ENCODE measurements at places on chromosomes 5 and 9. TPM values are rescaled to one million over a fixed set of nuclear protein-coding genes. Genes with fewer than 3 reads are reported as not detected.
A peak's percentile ranks its signal among the peaks of the same experiment; 100 is the strongest.

Gene CDKN2A
- total RNA-seq = 597 TPM

Gene TOPORS
- 33.7 TPM for total RNA-seq

Gene SPINK6
- total RNA-seq = not detected

Gene DNAJB5
- 23.1 TPM for total RNA-seq

Gene SLC34A3
- total RNA-seq = 0.10 TPM

Gene RNF183
- not detected for total RNA-seq

Gene ACTBL2
- total RNA-seq = 9.3 TPM

Gene INSYN2B
- 70.7 TPM for total RNA-seq

Gene SLC4A9
- total RNA-seq = not detected

GRCh38 chr5:74541381-74541781 lies 99.1 kb downstream of the ENC1 start:
- DNase-seq = peak; percentile 81

DNA sequence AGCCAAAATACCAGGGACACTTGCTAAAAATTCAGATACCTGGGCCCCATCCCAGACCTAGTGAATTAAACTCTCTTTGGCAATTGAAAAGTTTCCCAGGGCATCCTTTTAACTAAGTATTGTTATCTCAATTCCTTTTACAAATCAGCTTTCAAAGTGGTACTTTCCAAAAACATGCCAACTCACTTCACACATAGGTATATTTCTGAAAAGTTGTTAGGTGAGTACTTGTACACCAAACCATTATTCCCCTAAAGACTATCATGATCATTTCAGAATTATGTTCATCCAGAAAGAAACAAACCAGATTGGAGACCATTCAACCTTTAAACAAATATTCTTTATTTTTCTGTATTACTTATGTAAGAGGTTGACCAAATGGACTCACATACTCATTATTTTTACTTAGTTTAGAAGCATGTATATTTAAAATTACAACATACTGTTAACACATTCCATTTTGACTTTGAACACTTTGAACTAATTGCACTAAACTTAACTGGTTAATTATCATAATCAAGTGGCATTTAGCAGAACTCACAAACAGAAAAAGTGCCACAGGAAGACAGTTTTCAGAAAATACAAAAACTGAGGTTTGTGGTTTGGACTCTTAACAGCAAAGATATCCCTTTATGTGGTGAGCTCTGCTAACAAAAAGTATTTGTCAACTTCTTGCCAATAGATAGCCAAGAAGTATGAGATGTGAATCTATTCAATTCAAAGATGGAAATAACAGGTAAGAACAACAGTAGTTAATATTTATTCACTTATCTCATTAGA lies 40.7 kb downstream of the KIAA0825 start:
- no peak for DNase-seq

GRCh38 chr9:20355022-20355421 lies 267.3 kb downstream of the MLLT3 start:
- DNase-seq = no peak

DNA sequence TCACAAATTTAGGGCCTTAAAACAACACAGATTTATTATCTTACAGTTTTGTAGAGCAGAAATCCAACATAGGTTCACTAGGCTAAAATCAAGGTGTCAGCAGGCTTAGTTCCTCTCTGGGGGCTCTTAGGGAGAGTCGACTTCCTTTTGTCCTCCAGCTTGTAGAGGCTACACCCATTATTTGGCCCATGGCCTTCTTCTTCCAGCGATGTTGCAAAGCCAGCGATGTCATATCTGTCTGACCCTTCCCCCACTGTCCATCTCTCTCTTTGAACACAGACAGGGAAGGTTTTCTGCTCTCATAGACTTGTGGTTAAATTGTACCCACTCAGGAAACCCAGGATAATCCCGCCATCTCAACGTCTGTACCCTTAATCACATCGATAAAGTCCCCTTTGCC lies 60.3 kb upstream of the SHB start:
- DNase-seq = no peak

DNA sequence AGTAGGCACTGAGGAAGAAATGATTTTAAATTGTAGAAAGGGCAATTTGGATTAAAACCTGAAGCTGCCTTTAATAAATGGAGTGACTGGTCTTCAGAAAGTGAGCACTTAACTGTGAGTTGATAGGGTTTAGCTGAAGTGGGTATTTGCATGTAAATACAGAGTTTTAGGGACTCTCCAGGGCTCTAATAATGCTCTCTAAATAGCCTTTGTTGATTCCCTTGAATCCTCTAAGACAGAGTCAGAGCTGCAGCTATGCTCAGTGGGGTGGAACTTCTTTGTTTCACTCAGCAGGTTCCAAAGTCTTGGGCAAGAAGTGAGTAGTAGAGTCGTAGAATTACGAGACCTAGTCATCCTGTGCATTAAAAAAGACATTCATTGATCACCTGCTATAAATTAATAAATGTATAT lies 21.4 kb downstream of the GLRA1 start:
- no peak for DNase-seq

DNA sequence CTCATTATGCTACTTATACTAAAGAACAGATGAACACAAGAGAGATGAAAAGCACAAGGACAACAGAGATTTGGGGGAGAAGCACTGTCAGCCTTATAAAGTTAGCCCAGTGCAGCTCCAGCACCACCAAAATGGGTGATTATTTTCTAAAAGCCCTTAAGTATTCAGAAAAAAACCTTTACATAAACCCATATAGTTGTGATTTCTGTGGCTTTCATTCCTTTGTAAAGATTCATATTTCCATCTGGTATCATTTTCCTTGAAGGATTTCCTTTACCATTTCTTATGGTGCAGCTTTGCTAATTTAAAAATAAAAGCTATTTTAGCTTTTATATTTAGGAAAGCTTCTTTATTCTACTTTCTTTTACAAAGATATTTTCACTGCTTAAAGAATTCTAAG lies 311.0 kb downstream of the TMEM167A start:
- DNase-seq = no peak

DNA sequence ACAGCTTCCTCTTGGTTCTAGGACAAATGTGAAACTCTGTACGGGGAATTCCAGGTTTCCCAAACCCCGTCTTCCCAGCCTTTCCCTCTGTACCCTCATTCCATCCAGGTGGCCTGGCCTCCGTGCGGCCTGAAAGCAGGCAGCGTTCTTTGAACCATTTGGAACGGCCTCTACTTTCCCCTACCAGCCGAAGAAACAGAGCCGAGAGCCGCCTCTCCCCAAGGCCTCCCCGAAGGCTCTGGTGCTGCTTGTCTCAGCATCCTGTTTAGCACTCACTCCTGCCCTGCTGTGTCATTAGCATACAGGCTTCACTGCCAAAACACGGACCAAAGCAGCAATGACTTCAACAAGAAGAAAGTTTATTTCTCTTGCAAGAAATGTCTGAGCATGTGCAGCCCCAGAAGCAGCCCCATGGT lies 137.7 kb downstream of the HSD17B3 start:
- DNase-seq = no peak

DNA sequence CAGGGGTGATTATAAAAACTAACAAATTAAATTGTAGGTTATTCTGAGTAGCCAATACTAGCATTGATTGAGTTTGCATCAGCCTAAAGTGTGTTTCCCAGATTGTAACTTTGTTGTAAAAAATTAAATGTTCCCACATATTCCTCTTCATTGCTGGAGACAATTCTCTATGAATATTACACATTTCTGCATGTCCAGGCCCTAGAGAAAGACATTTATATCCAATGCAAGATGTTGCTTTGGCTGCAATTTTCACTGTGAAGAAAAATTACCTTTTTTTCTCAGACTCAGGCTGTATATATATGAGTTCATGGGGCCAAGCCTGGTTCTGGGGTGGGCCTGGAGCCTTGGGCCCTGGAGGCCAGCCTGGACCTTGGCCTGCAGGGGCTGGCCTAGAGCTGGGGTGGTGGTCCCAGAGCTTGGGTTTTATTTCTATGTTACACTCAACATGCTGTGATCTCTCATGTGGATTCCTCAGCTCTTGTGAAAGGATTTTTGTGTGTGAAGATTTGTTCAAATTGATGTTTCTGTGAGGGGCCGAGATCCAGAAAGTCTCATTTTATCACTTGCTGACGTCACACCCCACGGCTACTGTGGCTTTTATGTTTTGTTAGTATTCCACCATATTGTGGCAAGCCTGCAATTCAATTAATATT lies 232.5 kb downstream of the SPATA31A1 start:
- peak; percentile 5 for DNase-seq

DNA sequence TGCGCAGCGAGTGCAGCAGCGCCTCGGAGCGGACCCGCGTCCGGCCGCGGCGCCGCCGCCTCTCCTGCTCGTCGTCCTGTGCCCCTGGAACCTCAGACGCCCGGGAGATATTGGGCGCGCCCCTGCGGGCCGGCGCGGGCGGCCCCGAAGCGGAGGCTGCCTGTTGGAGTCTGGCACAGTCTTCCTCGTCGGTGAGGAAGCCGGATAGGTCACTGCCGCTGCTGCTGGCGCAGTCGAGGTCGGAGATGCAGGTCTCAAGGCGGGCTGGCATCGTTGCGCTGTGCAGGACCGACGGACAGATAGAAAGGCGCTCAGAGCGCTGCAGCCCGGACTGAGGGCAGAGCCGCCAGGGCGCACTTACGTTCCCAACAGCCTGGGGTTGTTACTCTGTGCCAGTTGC lies 344 bp downstream of the NEUROG1 start:
- no peak for DNase-seq

GRCh38 chr5:173237875-173238220 lies 2.8 kb upstream of the NKX2-5 start:
- no peak for DNase-seq

DNA sequence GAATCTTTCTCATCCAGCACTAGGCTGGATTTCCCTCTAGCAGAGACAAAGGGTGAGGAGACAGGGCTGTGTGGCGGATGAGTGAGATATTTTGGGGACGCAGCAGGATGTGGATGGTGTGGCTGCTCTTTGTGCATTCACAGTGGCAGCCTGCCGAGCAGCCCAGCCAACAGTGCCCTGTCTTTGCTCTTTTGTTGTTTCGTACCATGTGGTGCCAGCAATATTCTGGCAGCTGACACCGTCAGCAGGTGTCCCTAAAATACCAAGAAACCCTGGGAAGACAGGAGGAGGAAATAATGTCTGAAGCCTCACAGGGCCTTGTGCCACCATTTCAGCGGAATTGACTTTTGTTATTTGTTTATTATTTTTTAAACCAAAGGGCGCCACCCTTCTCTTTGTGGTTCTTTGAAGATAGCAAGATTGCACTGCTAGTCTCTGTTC lies 141.4 kb downstream of the CCDC192 start:
- DNase-seq = peak; percentile 54

- no peak for DNase-seq
Observed at GRCh38 chr5:14840624-14841023, 31.0 kb downstream of the ANKH start.

DNA sequence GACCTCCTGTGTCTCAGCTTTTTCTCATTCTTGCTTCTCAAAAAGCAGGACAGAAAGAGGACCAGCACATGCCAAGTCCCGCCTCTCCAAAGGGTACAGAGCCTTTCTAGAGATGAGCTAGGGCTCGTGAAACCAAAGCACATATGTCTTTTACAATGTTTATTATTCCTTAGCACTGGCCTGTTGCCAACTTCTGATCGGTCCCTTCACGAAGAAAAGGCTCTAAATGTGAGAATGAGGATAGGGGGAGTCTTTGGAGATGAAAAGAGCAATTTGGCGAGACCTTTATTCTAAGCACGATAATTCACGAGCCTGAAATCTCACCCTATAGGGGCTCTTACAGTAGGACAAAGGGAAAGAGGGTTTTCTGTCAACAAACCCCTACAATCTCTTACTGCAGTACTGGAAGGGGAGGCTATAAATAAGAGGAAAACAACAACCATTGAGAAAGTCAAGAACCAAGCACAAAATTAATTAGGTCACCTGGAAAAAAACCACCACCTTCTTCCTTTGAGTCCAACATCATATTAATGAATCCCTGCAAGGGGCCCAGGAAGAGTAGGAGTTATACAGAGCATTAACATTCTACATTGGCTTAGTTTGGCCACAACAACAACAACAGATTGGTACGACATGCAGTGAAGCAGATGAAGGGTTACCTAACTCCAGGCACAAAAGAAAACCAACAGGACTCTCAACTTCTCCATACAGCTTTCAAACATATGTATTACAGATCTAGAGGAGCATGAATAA lies 309.5 kb downstream of the PDE4D start:
- DNase-seq = no peak

- no peak for DNase-seq
Observed at GRCh38 chr5:74452856-74453255, 187.7 kb downstream of the ENC1 start.

DNA sequence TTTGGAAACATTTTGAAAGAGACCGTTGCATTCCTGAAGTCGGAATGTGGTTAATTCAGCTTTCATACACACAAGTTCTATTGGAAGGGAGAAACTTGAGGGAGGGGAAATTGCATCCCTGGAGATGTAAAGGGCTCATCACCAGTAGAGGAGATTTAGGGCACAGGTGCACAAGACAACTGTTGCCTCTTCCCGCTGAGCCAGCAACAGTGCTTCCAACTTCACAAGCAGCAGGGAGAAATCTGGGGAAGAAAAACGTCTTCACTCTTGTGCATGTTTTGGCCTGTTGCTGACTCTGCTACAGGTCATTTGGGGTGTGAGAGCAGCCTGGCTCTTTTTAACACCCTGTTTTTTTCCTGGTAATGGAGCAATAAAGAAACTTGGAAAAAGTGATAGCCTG lies 277.9 kb downstream of the GAS1 start:
- DNase-seq = no peak

DNA sequence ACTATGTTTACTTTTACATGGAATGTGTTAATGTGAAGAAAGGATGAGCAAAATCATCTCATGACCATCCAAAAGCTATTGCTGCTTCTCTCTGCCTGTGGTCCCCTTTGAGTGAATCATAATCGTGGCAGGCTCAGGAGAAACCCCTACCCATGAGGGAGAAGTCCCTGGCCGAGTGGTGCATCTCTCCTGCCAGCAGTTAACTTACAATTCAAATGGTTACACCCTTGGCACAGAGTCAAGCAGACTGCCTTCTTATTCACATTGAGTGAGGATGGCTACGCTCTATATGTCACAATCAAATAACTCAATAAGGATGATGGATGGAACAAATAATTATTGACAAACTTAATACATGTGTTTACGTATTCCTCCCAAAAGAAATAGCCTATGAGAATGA lies 179.1 kb downstream of the FGF1 start:
- DNase-seq = no peak

GRCh38 chr5:102014371-102014770 lies 281.7 kb downstream of the SLCO4C1 start:
- DNase-seq = no peak

DNA sequence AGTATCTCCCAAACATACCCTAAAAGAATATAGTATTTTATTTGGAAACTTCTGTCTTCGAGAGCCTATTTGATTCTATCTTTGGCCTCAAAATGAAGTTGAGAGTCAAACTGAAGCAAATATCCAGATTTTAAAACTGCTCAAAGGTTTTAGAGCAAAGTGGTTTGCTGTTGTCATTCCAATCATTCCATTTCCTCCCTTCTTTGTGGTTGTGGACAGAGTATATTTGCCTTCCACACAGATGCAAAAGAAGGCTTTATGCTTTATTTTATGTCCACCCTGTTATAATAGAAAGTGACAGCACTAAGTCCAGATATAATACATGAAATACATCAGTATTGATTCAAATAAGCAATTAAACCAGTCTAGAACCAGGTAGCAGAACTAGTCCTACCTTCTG lies 12.4 kb downstream of the GZMK start:
- peak; percentile 57 for DNase-seq

GRCh38 chr9:29685531-29685930 lies 2112.2 kb upstream of the C9orf72 start:
- DNase-seq = no peak

GRCh38 chr5:157532022-157532421 lies 43.6 kb downstream of the ADAM19 start:
- DNase-seq = no peak

- no peak for DNase-seq
Observed at GRCh38 chr5:81549123-81549522, 155.2 kb upstream of the ACOT12 start.

GRCh38 chr5:128441941-128442350 lies 96.1 kb downstream of the FBN2 start:
- no peak for DNase-seq

Measured in M059J (cell line).